ENCODE measurements at places on chromosomes 4 and X. TPM values are rescaled to one million over a fixed set of nuclear protein-coding genes. Genes with fewer than 3 reads are reported as not detected.

CXCL10 gene
- not detected for total RNA-seq

JCHAIN gene
- not detected for total RNA-seq

SORCS2 gene
- 0.78 TPM for total RNA-seq

ATP2B3 gene
- not detected for total RNA-seq
